ENCODE measurements at places on chromosomes 7 and 10. TPM values are rescaled to one million over a fixed set of nuclear protein-coding genes. Genes with fewer than 3 reads are reported as not detected.

DNA sequence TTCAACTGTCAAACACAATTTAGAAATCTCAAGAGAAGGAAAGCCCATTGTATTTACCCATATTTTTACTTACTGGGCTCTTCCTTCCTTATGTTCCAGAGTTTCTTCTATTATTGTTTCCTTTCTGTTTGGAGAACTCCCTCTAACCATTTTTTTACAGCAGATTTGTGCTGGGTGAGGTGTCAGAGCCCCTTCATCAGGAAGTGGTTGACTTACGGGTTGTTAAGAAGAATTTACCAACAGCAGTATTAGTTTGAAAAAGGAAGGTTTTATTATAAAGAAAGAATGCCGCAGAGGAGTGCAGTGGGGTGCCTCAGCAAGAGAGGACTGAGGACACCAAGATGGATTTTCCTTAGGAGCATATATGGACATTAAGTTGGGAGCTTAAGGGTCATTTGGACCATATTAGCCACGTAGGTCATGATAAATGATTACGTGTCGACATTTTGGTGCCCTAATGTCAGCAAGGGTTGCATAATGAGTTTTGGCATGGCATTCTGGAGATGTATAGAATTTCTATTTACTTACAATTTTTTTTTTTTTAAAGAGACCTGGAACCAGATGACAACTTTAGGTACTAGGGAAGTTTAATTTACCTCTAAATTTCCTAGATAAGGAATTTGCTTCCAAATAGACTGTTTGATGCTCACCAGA lies 6.3 kb upstream of the TBATA start:
- DNase-seq, result no peak

DNA sequence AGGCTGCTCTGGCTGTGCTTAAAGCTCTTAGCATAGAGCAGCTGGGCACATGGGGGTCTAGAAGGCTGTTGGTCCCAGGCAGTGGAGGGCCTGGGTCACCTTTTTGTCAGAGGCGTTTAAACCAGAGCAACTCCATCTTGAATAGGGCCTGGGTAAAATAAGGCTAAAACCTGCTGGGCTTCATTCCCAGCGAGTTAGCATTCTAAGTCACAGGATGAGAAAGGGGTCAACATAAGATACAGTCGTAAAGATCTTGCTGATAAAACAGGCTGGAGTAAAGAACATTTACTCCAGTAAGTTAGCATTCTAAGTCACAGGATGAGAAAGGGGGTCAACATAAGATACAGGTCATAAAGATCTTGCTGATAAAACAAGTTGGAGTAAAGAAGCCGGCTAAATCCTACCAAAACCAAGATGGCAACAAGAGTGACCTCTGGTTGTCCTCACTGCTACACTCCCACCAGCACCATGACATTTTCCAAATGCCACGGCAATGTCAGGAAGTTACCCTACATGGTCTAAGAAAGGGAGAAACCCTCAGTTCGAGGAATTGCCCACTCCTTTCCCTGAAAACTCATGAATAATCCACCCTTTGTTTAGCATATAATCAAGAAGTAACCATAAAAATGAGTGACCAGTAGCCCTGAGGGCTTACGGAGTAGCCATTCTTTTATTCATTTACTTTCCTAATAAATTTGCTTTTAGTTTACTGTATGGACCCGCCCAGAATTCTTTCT lies 96.8 kb upstream of the PCBD1 start:
- no peak for DNase-seq

- DNase-seq, result no peak
These were observed 10.6 kb upstream of the ZNF777 start for GRCh38 chr7:149471289-149471953.

DNA sequence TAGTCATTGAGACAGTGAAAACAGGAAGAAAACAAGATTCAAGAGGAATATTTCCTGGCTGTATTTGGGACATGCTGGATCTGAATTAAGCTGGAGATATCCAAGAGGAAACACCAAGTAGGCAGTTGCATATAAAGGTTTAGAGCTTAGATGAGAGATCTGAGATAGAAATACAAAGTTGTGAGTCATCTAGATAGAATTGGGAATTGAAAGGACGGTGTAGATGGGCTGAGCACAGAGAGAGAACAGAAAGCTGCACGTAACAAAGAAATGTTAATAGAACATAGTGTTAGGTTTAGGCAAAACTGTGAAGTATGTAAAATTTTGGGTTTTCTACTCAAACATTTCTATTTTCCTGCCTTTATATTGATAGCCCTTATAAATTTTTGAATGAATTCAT lies 218.5 kb upstream of the TMEM196 start:
- DNase-seq, result no peak

DNA sequence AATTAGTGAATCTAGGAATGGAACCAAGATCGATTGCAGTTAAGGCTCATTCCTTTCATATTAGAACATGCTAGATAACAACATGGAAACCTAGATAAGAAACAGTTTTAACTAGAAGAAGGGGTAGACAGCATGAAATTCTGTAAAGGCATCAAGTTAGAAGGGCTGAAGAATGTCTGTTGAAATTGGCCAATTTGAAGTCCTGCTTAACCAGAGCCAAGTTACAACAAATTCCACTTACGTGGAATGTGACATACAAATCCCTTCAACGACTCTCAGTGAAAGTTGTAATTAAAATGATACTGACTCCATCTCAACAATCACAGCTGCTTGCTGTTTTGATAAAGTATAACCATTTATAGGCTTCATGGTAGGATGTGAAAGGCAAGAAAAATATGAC lies 1065.7 kb downstream of the DNAJB9 start:
- no peak for DNase-seq

DNA sequence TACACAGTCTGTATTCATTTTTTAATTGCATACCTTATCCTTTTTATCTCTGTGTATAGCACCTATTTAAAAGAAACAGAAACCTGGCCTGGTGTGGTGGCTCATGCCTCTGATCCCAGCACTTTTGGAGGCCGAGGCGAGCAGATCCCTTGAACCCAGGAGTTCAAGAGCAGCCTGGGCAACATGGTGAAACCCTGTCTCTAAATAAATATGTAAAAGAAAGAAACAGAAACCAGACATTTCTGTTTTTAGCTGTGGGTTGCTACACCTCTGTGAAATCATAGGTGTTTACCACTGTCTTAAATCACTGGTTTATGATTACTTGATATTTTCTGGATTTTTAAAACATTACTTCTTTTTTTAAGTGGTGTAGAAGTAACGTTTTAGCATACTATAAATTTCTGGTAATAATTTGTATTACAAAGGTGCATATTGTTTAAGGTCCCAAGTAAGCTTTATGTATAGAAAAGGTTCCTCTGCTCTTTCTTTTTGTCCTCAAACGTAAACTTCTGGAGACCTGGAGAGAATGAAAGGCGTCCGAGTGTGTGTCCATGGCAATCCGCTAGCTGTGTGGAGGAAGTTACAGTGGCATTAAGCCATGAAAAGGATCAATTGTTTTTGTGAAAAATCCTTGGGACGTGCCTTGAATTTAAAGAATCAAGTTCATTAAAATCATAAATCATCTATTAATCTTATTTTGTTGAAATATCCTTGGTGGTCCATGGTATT lies 41.1 kb downstream of the PTPRZ1 start:
- DNase-seq, result no peak

The GDF10 gene
- not detected for polyA plus RNA-seq

The AGR2 gene
- not detected for polyA plus RNA-seq
